CD8-positive, alpha-beta T cell (primary cell): ENCODE measurements at places on chromosomes 7 and 10.
A peak's percentile ranks its signal among the peaks of the same experiment; 100 is the strongest.

DNA sequence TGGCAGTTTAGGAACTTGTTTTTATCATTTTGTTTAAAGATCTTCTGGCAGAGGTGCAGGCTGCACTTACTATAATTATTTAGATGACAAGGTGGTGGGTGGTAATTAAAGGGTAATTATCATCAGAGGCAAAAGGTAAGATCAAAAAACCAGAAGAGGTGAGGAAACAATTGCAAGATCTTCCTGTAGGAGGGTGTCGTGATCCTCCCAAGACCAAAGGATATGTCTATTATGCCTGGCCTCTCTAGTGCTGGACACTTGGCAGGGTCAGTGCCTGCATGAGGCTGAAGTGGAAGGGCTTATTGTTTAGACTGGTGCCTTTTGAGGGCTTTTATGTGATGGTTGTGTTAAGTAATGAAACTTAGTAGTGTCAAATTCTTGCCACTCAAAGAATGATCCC, 1.8 kb upstream of the WAPL start:
- no peak for DNase-seq

DNA sequence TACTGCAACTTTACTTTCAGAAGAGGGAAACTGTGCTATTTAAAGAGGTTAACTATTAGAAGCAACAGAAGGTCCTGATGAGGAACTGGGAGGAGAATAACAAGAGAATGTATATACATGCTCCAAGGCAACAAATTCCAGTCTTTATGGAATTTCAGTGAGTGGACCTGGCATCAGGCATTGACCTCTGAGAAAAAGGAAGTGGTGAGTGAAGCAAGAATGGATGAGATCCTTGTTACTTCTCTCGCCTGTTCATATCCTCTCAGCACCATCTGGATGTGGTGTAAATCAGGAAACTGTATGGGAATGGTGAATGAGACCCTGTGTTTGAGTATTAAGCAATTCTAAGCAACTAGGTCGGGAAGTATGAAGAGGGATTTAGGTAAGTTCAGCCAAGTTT, 30.3 kb upstream of the KBTBD2 start:
- no peak for DNase-seq

GRCh38 chr7:154442939-154443338, 390.7 kb downstream of the DPP6 start:
- no peak for DNase-seq

- DNase-seq, result no peak
These were observed 259.2 kb downstream of the MAD1L1 start for GRCh38 chr7:1973321-1974251.

GRCh38 chr7:98879979-98880315, 1.6 kb downstream of the TRRAP start:
- DNase-seq, result no peak

DNA sequence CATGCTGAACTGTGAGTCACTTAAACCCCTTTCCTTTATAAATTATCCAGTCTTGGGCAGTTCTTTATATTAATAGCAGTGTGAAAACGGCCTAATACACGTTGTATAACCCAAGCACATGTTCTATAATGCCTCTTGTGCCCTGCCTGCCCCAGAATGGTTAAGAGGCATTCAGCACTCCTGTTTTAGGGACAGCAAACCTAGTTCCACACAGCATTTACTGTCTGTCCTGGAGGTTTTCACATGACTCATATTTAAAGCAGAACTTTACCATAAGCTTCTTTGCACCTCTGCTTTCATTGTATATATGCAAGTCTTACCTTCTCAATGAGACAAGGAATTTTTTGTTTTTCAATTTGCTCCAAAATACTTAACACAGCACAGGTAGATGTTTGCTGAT, 144.8 kb downstream of the ICA1 start:
- DNase-seq, result no peak

GRCh38 chr10:122220736-122221135, 50.4 kb upstream of the BTBD16 start:
- DNase-seq, result no peak

- no peak for DNase-seq
These were observed 723.5 kb downstream of the GRM8 start for GRCh38 chr7:126529254-126529653.

GRCh38 chr7:142104550-142105527, 6.7 kb upstream of the MGAM2 start:
- DNase-seq, result no peak

DNA sequence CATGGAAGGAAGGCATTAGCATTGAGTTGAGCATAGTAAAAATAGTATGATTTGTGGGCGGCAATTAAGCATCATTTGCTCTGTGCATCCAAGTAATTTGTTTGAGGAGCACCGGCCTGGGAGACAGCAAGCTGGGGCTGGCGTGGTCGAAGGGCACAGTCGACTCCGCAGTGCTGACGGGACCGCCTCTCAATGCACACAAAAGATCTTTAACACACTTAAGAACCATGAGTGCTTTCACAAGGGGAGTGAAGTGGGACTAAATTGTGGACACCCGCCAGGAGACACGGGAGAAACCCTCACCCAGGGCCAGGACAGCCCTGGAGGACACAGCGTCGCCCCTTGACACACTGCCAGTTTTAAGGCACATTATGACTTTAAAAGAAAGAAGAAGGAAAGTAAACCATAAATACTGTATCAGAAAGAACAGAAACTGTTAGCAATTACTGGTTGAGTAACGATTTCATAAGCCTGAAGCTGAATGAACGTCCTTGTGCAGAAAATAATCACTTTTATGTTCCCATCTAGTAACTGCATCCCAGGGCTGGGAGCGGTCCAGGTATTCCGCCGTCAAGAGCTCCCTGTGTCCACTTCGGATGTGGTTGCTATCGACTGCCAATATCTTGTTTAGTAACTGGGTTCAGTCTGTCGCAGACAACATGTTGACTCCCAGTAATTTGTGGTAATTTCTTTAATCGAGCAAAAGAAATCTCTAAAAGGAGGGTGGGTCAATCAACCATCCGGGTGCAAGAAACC, 102.1 kb downstream of the EBF3 start:
- DNase-seq, result no peak

- no peak for DNase-seq
These were observed 250.9 kb upstream of the MKLN1 start for GRCh38 chr7:131076711-131077181.

GRCh38 chr10:73586583-73586984, 4.6 kb downstream of the USP54 start:
- no peak for DNase-seq

- DNase-seq, result no peak
These were observed 92.8 kb downstream of the EPDR1 start for GRCh38 chr7:38013246-38013645.

- DNase-seq, result peak; percentile 32
These were observed at the start of gene ASB13 for GRCh38 chr10:5666008-5666840. TSS of gene ASB13 (minus strand) at chr10:5666595. CDS start at chr10:5666551, 44 bp downstream.
